ENCODE measurements at places on chromosomes 2 and 18.

- DNase-seq = no peak
Observed at GRCh38 chr2:149132901-149133300, 94.4 kb downstream of the LYPD6B start.

DNA sequence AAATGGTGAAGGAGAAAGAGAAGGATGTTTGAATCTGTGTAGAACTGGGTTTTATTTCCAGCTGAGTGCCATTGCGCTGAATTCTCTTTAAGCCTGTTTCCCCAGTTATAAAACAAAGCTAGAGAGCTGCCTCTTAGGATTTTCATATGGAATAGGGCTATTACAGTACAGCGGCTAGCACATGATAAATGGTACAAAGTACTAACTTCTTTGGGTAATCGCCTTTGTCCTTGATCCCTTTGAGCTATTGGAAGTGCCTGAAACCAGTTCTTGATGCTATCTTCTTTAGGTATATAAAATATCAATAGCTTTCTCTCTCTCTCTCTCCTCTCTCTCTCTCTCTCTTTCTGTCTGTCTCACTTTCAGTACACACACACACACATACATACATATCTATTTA, 71.3 kb downstream of the SOX11 start:
- no peak for DNase-seq

GRCh38 chr2:43084699-43085091, 141.7 kb downstream of the ZFP36L2 start:
- DNase-seq = no peak

DNA sequence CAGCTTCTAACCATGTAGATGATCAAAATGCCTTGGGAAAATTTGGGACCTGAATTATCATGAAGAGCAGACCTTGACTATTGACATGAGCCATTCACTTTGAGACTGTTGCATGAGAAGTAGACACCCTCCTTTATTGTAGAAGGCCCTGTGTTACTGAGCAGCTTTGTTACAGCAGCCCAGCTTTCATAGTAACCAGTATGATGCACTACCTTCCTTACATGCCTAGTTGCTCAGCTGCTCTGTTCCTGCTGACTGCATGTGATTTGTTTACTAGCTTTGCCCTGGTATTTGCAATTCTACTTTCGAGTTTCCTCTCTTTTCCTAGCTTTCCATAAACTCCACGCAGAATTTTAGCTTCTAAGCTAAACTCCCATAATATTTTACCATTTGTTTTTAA, 11.2 kb upstream of the FN1 start:
- DNase-seq = no peak

- no peak for DNase-seq
Observed at GRCh38 chr18:3175195-3175758, 44.5 kb downstream of the MYOM1 start.

GRCh38 chr2:112784199-112785189, at the start of gene IL1A:
Gene IL1A, minus strand, starts transcription at chr2:112784493. Its CDS starts 723 bp downstream, at chr2:112783770.
- peak; percentile 21 for DNase-seq

- DNase-seq = peak; percentile 69
Observed at GRCh38 chr2:119476301-119477112, 44.9 kb downstream of the TMEM37 start.

DNA sequence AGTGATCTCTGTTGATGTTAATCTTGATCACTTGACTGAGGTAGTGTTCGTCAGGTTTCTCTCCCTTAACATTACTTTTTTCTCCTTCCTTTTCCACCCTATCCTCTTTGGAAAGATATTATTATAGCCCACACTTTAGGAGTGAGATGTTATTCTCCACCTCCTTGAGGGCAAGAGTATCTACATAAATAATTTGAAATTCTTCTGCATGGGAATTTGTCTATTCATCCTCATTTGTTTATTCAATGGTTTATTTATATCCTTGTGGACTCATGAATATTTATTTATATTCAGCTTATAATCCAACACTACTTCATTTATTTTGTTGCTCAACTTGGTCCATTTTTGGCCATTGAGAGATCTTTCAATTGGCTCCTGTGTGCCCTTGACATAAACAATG, 750.4 kb downstream of the EPHA4 start:
- DNase-seq = no peak

GRCh38 chr18:76953583-76954233, 131.4 kb downstream of the ZNF236 start:
- DNase-seq = no peak

GRCh38 chr2:193561054-193561453, 1366.3 kb upstream of the TMEFF2 start:
- DNase-seq = no peak

DNA sequence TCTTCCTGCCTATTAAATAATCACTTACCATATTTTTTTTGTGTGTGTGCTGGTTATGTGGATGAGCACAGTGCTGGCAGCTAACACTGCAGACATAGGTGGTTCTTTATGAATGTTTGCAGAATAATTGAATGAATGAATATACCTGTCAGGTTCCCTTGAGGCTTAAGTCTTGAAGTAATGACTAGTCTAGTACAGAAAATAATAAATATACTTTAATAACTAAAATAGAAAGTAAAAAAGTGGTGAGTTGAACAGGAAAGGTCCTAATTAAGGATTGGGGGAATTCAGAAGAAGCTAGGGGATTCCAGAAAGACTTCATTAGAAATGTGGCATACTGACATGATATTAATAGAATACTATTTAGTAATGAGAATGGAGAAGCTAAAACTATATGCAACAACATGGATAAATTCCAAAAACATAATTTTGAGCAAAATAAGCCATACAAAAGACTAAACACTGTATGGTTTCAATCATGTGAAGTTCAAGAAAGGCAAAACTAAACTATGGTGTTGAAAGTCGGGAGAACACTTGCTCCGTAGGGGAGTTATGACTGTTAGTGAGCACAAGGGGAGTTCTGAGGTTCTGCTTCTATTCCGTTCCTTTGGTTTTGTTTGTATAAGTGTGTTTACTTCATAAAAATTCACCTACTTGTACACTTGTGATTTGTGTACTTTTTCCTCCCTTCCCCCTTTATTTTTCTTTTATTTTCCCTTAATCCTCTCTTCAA, 464.6 kb downstream of the MTX2 start:
- no peak for DNase-seq

- DNase-seq = no peak
Observed at GRCh38 chr18:48155856-48156255, 225.4 kb upstream of the SMAD2 start.

DNA sequence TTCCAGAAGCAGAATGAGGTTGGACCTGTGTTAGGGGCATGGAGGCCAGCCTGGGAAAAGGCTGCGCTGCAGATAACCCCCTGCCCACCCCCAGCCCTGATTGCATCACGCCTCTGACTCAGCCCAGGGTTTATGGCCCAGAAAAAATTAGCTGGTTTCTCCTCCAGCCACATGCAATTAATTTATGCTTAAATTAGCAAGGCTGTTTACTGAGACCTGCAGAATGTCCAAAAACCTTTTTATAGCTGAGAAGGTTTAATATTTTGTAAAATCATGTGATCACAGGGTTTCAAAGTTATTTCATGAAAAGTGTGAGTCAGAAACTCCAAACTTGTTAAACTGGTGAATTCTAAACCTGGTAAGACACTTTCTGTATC, 123.1 kb upstream of the HDAC4 start:
- no peak for DNase-seq

- no peak for DNase-seq
Observed at GRCh38 chr2:19675856-19676460, 225.8 kb downstream of the TTC32 start.

DNA sequence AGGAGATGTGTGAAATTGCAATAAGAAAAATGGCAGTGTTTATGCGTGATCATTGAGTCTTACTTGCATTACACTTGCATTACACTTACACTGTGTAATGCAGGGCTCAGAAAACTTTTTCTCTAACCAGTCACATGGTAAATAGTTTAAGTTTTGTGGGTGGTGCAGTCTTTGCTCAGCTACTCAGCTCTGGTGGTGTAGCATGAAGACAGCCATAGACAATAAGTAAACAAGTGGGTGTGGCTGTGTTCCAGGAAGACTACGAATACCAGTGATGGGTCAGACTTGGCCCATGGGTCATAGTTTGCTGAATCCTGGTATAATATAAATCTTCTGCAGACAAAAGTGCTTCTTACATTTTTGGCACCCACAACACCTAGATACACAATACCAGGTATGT, 115.6 kb upstream of the CYP1B1 start:
- DNase-seq = no peak

DNA sequence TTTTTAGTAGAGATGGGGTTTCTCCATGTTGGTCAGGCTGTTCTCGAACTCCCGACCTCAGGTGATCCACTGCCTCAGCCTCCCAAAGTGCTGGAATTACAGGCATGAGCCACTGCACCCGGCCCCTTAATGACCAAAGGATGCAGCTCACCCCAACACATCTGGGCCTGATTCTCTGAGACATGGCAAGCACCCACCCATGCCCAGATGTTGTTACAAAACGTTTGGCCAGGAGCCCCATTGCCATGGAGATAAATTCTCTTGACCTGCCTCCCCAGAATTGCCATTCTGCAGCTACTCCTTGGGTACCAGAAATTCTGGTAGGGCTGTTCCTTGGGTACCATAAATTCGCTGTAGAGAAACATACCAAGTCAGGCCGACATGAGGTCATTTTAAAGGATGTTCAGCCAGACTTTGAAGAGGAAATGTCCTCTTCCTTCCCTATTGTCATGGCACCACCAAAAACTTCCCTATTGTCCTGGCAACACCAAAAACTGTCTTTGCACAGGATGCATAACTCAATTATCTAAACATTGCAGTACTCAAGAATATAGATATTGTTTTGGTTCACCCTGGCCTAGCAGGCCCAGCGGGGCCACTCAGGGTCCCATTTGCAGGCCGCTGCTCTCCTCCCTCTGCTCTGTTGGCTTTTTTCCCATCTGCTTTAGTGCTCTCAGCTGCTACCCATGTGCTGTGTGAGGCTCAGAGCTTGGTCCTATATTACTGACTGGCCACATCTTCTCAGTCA, 160.9 kb upstream of the TTC39C start:
- DNase-seq = no peak

- no peak for DNase-seq
Observed at GRCh38 chr2:24082787-24083566, 1.7 kb downstream of the TP53I3 start.

GRCh38 chr18:58988600-58988999, 123.9 kb downstream of the ZNF532 start:
- no peak for DNase-seq

DNA sequence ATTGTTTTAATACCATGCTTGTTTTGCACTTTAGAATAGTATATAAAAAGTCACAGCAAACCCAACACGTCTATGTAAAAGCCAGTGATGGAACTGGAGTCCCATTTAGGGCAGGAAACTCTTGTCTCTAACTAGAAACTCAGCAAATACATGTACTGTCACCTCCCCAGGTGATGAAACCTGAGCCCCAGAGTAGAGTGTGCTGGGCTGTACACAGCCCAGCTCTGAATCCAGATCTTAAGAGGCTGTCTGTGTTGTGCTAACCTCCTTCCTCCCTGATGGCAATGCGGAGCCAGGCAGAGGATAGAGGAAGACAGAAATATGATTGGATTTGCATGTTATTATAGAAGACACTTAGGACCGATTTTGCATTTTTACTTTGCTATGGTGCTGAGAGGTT, 317.5 kb upstream of the TRIB2 start:
- DNase-seq = no peak

DNA sequence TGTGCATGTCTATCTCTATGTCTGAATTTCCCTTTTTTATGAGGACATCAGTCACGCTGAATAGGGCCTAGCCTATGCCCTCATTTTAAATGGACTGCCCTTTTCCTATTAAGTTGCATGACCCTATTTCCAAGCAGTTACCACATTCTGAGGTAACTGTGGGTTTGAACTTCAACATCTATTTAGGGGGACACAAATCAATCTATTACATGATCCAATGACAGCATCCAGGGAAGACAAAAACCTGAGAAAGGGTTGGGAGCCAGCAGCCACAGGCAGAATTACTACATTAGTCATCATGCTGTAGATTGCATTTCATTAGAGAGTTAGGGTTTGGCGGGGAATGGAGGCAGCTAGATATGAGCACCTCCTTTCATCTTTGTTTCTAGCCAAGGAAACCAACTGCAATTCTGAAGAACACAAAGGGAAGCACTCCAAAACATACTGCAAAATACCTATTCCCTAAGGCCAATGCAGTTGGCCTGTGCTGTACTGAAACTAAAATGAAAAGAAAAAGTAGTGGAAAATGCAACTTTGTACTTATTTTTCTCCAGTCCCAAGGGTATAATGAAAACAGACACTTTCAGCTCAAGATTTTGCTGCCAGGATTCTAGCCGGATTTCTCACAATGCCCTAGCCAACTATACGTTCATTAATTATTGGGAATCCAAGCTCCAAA, 40.4 kb upstream of the C1D start:
- DNase-seq = no peak

- DNase-seq = no peak
Observed at GRCh38 chr2:107359021-107359420, 467.7 kb upstream of the RGPD4 start.

DNA sequence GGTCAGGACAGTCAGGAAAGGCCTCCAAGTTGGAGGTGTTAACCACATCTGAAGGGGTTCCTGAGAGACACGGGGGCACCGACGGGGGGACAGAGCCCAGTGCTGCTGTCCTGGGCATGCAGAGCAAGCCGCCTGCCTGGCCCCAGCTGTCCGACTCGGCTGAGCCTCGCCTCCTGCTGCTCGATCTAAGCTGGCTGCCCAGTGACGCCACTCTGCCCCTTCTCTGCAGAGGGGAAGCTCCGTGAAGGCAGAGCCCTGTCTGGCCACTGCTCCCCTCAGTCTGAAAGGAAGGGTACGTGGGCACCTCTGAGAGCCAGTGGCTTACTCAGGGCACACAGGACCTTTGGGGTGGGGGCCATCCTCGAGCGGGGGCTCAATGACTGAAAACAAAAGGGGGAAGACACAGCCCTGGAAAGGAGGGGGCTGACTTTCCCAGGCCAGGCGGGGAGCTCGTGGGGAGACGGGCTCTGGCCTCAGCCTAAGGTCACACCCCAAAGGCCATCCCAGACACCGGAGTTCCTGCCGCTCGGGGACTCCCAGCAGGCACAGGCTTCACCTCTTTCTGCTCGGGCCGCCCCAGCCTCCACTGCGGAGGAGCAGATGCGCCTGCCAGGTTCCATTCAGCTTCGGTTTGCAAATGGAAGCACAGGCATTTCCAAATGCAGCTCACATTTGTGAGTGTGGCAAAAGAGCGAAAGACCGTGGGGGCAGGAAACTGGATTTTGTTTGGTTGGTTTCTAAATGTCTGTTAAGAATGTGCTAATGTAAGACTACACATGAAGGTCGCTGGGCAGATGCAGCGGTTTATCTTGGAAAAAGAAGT, 136.9 kb downstream of the HDAC4 start:
- DNase-seq = no peak
